NCI-H1417 (cell line): ENCODE measurements at places on chromosomes 1 and 21.

- no peak for DNase-seq
Measured at GRCh38 chr1:19338323-19338762, 26.2 kb downstream of the SLC66A1 start.

GRCh38 chr1:12345350-12346217 lies 115.8 kb downstream of the VPS13D start:
- DNase-seq: no peak

DNA sequence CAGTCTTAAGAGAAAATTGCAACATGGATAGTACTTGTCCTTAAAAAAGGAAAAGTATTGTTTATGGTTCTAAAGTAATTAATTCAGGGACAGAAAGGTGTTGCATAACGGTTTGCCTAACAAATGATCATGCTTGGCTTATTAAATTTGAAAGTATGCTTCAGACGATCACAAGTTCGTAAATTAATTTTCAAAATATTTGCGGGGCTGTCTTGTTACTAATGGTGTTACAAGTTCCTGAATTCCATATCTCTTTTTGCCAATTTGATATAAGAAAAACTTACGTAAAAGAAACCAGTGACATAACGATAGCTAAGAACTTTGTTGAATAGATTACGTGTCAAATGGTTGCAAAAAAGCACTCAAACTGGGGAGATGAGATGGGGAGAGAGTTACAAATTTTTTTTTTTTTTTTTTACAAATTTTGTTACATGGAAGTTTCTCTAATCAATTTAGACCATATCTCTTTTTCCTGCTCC lies 1.3 kb downstream of the AGO3 start:
- DNase-seq: no peak

DNA sequence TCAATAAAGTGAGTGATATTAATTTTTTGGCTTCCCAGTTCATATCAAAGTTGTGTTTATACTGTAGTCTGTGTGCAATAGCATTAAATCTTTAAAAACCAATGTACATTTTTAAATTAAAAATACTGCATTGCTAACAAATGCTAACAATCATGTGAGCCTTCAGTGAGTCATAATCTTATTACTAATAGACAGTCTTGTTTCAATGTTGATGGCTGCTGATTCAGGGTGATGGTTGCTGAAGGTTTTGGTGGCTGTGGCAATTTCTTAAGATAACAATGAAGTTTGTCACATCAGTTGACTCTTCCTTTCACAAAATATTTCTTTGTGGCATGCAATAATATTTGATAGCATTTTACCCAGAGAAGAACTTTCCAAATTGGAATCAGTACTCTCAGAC lies 109.0 kb downstream of the ZMYM4 start:
- DNase-seq: no peak
